ENCODE measurements at places on chromosomes 7 and 10.
A peak's percentile ranks its signal among the peaks of the same experiment; 100 is the strongest.

DNA sequence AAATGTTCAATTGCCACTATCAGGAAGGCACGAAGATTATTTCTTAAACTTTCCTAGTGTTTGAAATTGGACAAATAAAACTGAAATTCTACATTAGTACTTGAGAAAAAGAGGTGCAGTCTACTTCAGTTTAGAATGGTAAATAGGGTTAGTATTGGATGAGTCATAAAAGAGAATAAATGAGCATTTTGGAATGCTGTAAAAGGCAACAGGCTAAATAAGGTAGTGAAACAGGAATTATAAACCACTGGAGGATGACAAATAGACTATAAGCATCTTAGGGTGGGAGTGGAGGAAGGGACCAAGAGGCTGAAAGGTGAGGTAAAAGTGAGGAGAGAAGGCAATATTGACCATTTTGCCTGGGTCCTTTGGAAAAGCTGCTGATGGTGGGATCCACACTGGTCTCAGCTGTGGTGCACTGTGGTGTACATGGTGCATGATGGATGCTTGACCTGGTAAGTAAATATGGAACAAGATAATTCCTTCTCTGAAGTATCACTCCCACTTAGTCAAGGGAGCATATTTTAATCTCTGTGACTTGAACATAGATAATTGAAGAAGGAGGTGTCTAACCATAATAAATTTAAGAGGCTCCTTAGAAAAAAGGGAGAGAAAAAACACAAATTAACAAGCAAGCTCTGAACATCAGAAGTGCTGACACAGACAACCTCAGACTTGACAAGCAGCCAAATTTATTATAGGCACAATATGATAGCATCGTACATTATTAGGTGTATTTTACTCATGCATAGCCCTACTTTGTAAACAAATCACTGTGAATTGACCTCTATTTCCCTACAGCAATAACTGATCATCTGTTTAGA lies 76.4 kb upstream of the SCIN start:
- DNase-seq = no peak

- no peak for DNase-seq
These were observed 81.3 kb downstream of the C10orf105 start for GRCh38 chr10:71638064-71638821.

- DNase-seq = no peak
These were observed 143.6 kb upstream of the KIF5B start for GRCh38 chr10:32199714-32200394.

- DNase-seq = no peak
These were observed 27.9 kb upstream of the JAZF1 start for GRCh38 chr7:28208506-28208905.

DNA sequence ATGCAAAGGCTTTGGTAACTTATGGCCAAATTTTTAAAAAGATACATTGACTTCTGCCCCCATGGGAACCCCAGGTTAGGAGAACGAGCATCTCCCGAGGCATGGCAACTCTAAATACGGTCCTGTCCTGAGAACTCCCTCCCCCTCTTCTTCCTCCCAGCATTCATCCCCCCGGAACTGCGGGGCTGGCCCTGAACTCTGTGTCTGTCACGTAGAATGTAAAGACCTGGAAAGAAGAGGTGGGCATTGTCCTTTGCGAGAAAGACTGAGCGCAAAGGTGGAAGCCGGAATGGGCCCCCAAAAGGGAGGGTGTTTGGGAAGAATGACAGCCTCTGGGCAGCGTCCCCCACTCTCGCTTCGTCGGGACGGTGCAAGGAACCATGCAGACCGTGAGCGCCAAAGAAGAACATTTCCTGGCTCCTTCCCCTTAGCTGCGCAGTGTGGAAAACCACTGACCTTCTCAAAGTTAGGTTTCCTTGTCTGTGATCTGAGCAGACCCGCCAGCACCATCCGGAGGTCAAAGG lies 21.0 kb downstream of the SHH start:
- no peak for DNase-seq

DNA sequence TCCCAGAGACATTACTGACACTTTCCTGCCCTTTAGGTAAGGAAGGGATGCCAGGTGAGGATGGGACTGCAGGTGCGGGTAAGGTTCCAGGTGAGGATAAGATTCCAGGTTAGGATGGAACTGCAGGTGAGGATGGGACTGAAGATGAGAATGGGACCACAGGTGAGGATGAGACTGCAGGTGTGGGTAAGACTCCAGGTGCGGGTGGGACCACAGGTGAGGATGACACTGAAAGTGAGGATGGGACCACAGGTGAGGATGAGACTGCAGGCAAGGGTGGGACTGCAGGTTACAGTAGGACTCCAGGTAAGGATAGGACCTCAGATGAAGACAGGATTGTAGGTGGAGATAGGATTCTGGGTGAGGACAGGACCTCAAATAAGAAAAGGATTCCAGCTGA lies 322.3 kb downstream of the WDR37 start:
- no peak for DNase-seq

- no peak for DNase-seq
These were observed 675.0 kb upstream of the ANKRD30A start for GRCh38 chr10:36450380-36450779.

- DNase-seq = no peak
These were observed 214.5 kb downstream of the ETV1 start for GRCh38 chr7:13774976-13775375.

DNA sequence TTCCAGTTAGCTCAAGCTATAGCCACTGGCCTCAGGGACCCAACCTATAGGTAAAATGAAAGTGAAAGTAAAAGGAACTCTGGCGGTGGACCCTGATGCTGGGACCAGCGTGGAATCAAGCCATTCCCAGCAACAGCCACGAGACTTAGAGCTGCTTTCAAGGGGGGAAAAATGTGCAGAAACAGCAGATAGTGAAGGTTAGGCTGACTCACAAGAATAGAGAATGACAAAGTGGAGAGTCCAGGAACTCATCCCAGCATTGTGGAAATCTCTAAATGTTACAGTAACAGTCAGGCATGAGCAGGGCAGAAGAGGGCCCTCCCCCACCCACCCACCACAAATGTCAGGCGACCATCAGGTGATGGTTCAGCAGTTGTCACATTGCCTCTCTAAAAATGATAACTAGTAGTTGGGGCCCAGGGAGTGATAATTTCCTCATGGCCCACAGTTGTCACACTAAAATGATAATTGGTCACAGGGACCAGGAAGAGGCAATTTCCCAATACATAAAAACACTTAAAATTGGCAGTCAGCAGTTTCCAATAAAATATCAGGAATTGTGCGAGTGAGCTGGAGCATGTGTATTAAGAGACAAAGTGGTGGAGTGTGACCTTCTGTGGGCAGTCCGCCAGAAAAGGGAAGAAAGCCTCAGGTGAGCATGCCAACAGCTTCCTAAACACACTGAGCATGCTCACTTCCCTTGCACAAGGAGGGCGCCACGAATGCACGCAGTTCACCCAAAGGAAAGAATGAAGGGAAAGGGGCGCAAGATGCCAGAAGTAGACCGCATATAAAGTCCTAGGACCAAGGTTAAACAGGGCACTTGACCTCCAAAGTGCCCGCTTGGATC lies 129.8 kb upstream of the PPP1R3A start:
- DNase-seq = no peak

DNA sequence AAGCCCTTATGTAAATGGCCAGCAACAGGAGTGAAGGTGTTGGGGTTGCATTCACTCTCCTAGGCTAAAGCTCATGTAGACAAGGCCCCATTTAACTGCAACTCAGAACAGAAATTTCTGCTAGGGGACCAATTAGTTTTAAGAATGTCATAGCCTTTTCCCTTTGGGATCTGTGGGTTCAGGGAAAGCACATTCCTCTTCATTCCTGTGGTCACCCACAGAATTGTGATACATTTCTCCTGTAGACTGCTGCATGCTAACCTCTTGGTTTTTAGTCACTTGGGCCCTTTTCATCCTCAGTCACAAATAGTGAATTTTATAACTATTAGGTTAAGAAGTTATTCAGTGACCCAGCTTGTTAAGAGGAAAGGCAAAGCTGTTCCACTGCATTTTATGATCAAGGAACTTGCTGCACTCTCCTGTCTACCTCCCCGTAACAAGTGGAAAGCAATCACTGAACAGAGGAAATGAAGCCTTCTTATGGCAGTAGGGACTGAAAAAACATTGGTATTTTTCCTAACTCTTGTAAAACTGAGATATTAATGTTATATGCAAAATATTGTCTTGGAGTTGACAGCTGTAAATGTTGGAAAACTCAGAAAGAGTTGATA lies 124.9 kb downstream of the SND1 start:
- no peak for DNase-seq

GRCh38 chr7:27051451-27051850 lies 44.3 kb downstream of the HOXA1 start:
- no peak for DNase-seq

DNA sequence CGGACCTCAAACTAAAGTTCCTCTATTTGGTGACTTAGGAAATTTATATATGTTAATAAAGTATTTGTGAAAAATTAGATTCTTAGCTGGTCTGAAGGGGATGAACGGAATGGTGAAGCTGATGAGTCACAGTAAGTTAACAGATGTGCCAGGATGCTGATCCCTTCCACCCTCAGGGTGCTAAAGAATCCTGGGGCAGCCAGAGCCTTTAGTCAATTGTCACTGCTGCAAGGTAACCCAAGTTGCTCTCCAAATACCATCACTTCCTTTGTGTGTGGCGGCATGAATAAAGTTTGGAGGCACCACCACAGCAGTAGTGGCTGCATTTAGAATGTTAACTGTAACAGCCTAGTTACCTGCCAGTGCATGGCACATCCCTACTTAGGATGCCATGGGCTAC lies 222.6 kb upstream of the PPP1R3A start:
- no peak for DNase-seq

DNA sequence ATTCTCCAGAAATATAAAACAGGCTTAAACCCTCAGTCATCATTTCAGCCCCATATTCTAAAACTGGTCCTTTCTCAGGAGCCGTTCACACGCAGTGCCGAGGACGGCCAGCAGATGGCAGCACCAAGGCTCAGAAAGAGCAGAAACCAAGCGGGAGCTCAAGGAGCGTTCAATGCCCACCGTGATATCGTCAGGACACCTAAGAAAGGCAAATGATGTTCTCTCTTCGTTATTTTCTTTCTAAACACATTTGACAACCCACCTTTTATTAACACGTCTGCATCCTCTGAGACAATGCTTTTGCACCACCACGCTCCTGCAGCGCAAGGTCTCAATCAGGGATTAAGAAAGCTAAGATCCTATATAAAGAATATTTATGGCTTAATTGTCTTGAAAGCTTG lies 45.7 kb upstream of the RBM33 start:
- DNase-seq = peak; percentile 64

- no peak for DNase-seq
These were observed 26.7 kb upstream of the NDST2 start for GRCh38 chr10:73838008-73838567.

- no peak for DNase-seq
These were observed 168.7 kb upstream of the HABP2 start for GRCh38 chr10:113384181-113384580.

- DNase-seq = no peak
These were observed 15.3 kb upstream of the EXOC4 start for GRCh38 chr7:133237545-133237944.

DNA sequence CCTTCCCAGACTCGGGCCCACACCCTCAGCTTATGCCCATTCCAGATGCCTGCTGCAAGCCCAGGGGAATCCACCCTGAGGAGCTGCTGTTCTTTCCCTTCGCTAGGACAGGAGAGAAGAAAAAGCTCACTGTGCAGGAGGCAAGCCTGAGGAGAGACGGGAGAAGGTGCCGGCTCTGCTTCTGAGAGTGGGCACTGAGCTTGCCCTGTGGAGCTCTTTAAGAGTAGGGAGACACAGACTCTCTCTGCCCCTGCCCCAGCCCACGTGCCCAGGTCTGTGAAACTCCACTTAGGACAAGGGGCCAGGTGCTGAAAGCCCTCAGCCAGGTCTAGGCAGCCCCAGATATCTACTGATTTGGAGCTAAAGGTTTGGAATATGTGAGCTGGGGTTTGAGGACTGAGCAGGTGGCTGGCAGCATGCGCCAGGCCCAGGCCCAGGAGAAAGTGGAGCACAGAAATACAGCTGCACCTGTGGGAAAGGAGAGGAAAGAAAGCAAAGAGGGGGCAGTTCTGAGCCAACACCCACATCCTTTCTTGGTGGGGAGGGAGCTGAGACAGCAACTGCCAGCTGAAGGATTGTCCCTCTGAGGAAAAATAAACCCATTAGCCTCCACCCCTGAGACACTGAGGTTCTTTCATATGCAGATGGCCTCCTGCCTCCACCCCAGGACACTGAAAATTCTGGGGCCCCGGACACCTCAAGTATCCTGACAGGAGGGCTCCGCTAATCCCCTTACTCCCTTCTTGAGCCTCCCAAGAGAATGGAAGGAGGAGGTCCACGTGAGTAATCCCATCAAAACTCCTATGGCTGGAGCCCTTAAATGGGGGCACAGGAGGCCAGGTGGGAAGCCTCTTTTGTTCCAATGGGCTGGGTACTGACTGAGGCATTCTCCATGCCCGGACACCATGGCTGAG lies 7.3 kb downstream of the POLL start:
- no peak for DNase-seq

All from activated T-helper 1 cell treated with Interleukin-2 at 50 U/mL for 16 hours (primary cell).